ENCODE measurements at places on chromosomes 6 and 20.

DNA sequence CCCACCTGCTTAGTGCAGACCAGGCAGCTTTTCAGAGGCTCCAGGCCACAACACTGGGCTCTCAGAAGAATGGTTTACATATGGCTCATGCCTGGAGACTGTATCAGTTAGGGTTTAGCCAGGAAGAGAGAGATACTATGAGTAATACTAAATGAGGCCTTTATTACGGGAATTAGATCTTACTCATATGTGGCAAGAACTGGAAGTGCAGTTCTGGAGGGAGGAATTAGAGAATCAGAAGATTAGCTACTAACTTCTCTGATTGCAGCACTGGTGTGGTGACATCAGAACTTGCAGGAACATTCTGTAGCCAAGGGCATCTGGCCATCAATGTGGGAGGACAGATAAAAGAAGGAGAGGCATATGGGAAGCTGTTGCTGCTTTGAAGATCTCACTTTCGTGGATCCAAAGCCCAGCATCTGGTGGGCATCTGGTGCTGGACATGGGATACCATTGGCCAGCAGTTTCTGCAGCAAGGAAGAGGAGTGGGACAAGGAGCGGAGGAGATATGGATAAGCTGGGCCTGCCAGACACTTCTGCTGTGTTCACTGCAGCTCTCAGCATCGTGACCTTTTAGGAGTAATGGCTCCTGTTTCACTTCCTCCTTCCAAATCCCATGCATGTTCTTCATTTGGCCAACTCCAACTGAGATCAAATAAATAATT lies 248.5 kb downstream of the BTBD3 start:
- DNase-seq, result peak; percentile 28

DNA sequence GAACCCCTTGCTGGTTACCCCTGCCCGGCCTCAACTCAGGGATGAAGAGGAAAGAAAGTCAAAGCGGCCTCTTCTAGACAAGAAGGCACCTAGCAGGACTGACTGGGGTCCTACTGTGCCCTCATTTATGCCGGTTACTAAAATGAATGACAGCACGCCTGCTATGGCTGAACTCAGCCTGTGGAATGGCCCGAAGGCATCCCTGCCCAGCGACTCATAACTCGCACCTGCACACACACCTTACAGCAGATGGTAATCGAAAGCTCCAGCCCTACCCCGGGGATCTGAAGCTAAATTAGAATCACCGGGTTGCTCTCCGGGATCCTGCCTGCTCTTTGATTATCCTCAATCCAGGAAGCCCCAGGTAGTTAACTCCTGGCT lies 747 bp upstream of the TXNDC5 start:
- DNase-seq, result no peak

DNA sequence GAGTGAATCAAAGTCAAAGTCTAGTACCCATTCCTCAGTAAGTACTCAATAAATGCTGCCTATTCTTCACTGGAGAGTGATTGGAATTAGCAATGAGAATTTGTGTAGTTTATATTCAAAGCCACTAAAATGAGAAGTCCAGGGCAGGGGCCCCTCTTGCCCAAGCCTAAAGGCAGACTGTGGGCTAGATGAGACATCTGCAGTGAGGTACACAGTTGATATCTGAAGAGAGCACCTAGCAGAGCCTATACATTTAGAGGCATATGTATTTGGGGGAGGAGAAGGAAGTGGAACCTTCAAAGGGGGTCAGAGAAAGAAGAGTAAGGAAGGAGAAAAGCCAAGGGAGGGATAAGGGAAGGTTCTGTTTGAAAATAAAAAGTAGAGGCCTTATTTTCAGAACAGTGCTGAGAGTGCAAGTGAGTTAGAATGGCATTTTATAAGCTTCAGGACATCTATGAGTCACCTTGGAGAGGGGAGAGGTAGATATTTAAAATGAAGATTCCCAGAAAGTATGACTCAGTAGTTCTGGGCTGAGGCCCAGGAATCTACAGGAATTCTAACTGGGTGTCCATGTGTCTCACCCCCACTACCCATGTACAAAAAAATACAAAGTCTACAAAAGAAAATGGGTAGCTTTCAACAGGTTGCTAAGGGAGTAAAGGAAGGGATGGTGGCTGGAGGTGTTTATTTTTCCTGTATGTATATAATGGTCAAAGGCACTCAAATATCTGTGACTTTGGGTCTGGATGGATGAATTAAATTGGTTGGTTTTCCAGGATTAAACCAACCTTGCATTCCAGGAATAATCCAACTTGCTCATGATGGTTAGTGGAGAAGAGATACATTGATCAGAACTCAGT lies 135.1 kb downstream of the ZFP64 start:
- no peak for DNase-seq

DNA sequence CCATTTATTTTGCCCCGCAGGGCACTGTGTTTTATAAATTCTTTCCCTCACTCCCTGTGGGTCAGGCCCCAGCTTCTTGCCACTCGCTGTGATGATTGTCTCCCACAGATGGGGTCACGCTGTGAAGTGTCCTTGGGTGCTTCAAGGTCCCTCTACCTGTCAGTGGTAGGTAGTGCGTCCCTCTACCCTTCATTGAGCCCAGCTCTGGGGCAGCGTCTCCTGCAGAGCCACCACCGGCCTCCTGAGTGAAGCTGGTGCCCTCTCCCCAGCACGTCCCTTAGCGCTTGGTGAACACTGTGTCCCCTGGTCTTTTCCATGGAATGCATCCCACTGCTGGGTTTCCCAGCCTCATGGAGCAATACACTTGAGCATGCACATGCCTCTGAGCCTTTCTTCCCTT lies 108.2 kb downstream of the NRN1 start:
- DNase-seq, result no peak

GRCh38 chr6:42726485-42727086 lies 4.2 kb upstream of the PRPH2 start:
- DNase-seq, result peak; percentile 59

GRCh38 chr6:75735491-75736186 lies 13.4 kb upstream of the MYO6 start:
- no peak for DNase-seq

- no peak for DNase-seq
Measured at GRCh38 chr6:139533573-139534471, 159.4 kb upstream of the CITED2 start.

GRCh38 chr6:164792666-164793065 lies 516.7 kb downstream of the C6orf118 start:
- DNase-seq, result no peak

DNA sequence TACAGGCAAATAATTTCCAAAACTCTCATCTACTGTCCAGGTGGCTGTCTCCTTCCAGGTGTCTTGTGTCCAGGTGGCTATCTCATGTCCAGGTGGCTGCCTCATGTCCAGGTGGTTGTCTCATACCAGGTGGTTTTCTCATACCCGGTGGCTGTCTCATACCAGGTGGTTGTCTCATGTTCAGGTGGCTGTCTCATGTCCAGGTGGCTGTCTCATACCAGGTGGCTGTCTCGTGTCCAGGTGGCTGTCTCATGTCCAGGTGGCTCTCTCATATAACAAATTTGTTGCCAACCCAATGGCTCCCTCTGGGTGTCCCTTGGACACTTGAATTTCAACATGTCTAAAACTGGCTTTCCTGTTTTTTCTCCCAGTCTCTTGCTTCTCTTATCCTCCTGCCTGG lies 14.3 kb upstream of the SLC22A3 start:
- no peak for DNase-seq

GRCh38 chr6:52135217-52135616 lies 47.8 kb upstream of the PKHD1 start:
- no peak for DNase-seq

DNA sequence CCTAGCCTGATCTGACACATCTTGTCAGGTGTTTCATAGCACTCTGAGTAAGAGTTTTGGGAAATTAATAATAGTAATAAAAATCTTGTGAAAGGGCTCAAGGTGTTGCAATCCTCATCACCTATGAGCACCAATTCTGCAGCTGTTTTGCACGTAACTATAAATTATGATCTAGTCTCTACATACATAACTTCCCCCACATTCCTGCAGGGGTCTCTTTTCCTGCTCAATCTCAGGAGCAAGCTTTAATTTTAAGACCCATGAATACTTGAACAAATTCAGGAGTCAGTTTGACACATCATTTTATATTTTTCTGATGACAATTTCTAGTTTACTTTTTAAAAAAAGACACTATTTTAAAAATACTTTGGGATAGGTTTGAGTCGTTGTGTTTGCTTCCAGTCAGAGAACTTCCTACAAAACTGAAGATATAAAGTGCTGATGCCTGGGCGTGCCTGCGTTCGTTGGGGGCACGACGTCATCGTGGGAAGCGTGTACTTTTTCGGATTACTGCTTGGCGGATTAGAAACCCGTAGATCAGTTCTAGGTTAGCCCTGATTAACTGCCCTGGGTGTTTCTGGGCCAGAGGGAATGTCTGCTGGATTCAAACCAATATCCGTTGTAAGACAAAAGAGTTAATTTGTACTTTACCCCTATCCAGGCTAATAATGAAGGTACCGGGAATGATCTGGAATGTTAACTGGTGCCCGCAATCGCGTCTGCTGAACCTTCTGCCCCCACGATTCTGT lies 1.0 kb upstream of the E2F3 start:
- DNase-seq, result peak; percentile 54

DNA sequence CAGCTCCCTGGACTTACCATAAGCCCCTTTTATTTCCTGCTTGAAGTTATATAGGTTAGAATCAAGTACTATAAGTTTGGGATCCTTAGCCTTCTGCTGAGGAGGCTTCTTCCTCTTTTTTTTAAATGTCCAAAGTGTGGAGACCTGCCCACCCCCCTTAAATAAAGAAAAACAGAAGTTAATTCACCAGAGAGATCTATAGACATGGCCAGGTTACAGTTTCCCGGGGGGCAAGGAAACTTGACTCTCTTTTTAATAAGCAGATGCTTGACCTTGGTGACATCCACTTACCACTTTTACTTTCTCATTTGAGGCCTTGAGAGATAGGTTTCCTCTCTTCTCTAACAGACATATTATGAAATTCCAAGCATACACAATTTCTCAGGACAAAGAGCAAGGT lies 88.3 kb downstream of the BMP2 start:
- no peak for DNase-seq

GRCh38 chr6:13303668-13304017 lies 24.7 kb downstream of the TBC1D7 start:
- DNase-seq, result peak; percentile 72

Measured in left hindlimb (tissue), 1 donor.